ENCODE measurements at places on chromosomes 11 and 22.

DNA sequence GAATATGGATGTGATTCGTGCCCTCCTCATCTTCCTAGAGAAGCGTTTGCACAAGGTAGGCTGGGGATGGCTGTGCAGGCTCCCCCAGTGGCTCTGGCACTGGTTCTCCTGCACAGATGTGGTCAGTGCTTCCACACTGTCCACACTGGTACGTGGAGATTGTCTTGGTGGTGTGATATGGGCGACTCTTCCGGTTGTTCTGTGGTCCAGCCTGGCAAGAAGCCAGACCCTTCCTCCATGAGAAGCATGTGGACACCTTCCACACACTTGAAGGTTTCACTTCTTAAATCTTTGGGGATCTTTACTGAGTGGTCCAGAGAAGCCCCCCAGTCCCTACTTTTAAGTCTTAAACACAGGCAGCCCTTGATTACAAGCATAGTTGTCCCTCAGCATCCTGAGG, 3.8 kb downstream of the RIC8A start:
- no peak for DNase-seq

DNA sequence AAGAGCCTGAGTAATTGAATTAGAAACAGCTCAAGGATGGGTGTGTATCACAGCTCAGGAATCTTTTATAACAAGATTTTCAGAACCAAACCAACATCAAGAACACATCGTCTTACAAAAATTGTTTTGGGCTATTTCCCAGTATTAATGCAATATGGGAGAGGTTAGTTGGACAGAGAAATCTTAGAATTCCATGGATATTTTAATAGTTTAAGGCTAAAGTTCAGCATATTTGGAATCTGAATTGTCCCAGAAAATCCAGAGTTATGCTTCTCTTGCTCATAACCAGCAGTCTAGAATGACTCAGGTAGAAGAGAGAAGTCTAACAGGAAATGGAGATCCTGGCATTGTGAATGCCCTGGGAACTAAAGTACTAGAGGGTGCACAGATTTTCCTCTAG, 74.6 kb downstream of the ADM start:
- no peak for DNase-seq

GRCh38 chr11:6556139-6556949, 47.1 kb downstream of the RRP8 start:
- no peak for DNase-seq

- peak; percentile 72 for DNase-seq
Observed at GRCh38 chr11:66950112-66950535, 8.1 kb downstream of the PC start.

DNA sequence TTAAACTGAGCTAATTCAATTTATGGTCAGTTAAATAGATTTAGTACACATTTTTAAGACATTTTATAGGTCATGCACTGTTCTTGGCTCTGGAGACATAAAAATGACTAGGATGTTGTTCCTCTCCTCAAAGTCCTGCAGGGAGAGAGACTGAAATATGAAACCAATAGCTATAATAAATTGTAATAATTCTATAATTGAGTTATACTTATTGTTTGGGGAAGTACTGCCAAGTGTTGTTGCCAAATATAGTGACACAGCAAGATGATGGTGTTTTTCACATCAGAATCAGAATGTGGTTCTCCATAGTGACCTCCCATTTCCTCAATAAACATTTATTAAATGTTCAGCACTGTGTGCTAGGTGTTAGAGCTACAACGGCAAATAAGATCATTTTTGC, 470.6 kb downstream of the NTM start:
- DNase-seq: no peak

DNA sequence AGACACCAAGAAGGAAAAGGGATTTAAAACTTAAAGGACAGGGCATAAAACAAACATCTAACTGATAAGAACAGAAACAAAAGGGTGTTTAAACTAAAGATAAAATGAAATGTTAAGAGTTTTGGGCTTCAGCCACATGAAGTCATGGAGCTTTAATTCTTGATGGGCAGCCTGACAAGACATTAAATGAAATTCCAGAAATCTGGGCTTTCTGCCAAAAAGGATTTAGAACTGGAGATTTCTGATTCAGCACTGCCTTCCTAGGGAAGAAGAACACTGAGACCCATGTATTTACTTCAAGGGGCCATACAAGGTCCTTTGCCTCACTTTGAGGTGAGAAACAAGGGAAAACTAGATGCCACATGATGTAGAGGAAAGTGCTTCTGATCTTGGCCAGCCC, 355.9 kb upstream of the RAG2 start:
- DNase-seq: no peak

DNA sequence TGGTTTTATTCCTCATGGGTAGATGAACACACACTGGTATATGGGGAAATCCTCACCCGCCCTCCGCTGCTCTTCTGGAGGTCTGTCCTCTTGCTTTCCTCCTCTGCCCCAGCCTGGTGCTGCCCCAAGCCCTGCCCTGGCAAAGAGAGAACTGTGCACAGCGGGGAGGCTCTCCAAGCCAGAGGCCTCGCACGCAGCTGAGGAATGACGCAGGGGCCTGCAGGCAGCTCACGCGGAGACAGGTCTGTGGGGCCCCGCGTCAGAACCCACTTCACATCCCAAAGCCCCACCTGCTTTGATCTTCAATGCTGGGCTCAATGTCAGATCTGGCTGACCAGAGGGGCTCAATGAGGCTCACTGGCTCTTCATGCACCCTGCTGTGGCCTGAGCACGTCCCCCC, 10.0 kb downstream of the GATD1 start:
- DNase-seq: no peak

GRCh38 chr22:21961886-21962654, 9.4 kb upstream of the PPM1F start:
- no peak for DNase-seq

GRCh38 chr11:85718126-85718943, 32.3 kb upstream of the CCDC89 start:
- peak; percentile 59 for DNase-seq

DNA sequence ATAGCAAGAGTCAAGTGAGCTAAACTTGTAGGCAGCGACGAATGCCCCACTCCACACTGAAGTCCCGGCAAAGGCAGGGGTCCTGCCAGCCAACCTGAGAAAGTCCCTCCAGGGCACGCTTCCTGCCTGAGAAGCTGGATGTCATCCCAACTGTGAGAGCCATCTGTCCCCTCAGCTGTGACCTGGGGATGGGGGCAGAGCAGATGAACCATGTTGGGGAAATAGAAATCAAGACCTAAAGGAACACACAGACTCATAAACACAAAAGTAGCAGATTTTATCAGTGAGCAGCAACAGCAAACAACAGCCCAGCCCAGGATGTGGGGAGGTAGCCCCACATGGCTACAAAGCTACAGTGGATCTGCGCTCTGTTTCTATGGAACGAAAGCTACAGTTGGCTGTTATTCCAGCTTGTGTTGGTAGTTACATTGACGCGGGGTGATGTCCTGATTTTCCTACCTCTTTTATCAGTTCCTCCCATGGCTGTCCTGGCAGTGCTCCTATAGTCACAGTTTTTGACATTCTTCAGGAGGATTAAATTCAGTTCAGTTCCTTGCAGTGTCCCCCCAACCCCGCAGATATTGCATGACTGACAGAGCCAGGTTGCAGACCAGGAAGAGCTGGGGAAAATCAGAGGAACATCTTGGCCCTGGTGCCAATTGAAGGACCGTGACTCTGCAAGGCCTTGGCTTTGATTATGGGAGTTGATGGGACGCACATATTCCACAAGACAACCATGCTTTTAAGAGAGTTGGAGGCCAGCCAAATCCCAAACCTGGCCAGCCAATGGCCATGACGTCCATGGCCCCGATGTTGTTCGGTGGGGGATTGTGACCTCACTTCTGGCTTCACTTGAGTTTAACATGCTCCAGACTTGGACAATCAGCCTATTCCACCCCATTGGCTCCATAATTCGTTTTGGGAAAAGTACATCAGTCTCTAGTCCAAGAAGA, 14.6 kb downstream of the MRGPRD start:
- DNase-seq: peak; percentile 82

DNA sequence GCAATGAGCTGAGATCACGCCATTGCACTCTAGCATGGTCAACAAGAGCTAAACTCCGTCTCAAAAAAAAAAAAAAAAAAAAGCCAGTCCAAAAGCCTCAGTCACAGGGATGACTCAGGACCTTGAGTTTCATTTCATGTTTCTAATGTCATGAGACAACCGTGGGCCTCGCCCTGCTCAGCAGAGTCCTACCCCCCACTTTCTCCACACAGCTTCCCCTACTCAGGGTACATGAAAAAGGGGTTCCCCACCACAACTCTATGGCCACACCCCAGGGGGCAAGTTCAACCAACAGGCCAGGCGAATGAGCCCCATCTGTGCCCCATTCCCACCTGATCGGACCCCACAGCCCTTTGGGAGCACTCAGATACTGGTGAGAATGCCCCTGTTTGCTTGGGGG, 24.3 kb upstream of the ADA2 start:
- no peak for DNase-seq

DNA sequence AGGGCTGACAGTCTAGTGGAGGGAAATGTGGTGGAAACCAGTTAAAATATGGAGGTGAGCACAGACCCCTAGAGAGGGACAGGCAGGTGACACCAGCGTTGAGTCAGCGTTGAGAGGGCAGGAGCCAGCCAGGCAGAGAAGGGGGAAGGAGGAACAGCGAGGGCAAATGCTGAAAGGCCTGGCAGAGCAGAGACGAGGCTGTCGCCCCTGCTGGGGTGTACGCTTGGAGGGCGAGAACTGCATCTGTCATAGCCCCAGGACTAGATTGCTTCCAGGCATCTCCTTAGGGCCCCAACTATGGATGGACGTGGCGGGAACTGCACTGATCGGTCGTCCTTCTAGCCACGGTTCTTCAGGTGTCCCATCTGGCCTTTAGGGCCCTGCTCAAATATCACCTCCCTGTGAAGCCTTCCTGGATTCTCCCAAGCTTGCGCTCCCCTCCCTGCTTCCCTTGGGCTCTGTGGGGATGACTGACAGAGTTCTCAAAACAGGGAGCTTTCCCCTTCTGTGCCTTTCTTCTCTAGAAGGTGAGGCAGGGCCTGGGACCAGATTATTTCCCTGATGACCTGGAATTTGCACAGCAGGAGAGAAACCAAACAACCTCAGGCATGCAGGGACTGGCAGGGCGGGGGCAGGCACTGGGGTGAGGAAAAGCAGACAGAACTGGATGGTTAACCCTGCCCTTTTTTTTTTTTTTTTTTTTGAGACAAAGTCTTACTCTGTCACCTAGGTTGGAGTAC, 11.1 kb downstream of the SYNGR1 start:
- DNase-seq: peak; percentile 69

- no peak for DNase-seq
Observed at GRCh38 chr11:35994421-35994820, 50.6 kb downstream of the LDLRAD3 start.

- no peak for DNase-seq
Observed at GRCh38 chr22:19680287-19680881, 33.9 kb upstream of the SEPTIN5 start.

All from cerebellar cortex (tissue), 1 donor.